ENCODE measurements at places on chromosomes 5 and 9.

DNA sequence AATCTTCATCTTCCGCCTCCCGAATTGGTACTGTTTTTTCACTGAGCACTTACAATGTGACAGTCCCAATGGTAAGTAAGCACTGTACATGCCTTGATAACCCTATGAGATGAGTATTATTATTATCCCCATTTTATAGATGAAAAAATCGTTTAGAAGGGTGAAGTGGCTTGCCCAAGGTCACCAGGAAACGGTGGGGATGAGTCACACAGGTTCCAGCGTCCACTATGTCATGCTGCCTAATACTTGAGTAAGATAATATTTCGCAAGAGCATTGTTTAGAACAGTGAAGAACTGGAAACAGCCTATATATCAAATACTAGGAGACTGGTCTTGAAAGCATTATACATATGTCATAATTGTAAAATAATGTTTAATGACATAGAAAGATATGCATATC is 12.9 kb downstream of the HAND1 start:
- peak; percentile 88 for DNase-seq

DNA sequence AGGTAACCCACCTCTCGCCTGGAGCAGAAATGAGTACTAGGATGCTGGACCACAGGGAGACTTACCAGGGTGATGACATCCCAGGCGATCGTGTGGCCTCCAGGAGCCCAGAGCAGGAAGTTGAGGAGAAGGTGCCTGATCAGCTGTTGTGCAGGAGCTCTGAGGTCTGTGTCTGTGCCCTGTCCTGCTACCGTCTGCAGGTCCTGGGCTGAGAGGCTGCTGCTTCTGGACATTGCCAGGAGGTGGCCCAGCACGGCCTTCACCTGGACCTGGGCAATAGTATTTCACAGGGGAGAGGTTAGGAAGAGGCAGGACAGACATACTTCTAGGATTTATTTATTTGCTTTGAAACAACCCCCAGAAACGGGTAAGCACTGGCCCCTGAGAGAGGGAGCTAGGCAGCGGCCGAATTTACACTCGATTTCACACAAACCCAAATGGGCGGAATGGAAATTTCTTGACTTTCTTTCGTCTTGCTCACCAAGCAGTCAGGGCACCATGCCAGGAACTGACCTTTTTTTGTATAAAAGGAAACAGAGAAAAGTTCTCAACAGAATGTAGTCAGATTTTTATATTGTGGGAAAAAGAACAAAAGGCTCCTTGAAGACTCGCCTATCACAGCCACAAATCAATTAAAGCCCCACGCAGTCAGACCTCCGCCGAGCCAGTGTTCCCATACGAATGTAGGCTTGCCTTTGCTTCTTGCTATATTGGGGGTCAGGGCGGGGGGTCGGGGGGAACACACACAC is 210.3 kb downstream of the FANCC start:
- DNase-seq: peak; percentile 81

DNA sequence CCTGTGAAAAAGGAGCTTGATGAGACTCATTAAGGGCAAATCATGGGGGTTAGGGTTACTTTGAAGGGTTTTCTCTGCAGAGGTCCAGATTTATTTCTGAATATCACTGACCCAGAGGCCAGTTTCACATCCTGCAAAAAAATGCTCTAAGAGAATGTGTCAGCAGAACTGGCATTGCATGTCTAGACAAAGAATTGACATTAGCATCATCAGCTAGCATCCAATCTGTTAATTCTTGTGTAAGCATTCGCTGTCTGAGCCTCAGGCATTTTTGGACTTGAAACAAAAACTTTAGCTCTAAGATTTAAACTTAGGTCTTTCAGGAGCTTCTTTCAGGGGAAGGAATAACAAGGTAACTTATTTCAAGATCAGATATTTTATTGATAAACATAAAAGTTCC is 187.9 kb upstream of the ELL2 start:
- DNase-seq: peak; percentile 68

- peak; percentile 69 for DNase-seq
These were observed 720 bp downstream of the TUSC1 start for GRCh38 chr9:25677301-25678146.

DNA sequence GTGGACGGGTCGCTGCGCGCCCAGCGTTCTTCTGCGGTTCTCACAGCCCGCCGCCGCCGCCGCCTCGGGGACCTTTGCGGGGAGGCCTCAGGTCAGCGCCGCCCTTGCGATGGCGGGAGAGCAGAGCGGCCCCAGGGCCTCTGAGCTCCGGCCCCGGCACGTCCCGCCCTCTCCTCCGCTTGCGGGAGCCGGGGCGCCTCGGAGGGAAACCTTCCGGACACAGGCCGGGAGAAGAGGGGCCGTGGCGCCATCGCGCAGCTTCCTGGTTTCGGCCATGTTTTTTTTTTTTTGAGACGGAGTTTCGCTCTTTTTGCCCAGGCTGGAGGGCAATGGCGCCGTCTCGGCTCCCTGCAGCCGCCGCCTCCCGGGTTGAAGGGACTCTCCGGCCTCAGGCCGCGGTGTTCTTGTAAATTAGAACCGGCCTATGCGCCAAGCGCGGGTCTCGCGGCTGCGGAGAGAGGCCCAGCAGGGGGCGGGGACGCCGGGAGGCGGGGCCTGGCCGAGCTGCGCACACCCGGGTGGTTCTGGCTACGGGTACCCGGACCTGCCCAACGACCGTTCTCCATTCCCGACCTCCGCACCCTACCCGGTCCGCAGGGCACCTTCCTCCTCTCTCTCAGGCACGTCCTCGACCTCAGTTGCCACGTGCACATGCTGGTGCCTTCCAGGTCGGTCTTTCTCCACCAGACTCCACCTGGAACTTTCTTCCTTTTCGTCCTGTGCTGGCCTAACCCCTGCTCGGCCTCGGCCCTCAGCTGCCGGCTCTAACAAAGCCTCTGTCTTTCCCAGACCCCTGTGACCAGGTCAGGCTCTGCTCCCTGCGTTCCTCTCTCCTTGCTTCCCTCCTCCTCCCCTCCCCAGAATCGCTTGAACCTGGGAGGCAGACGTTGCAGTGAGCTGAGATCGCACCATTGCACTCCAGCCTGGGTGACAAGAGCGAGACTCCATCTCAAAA is 28.8 kb upstream of the MGAT1 start:
- peak; percentile 74 for DNase-seq

- peak; percentile 67 for DNase-seq
These were observed 607.2 kb upstream of the WWC1 start for GRCh38 chr5:167684251-167684650.

- peak; percentile 20 for DNase-seq
These were observed 47.8 kb downstream of the RETREG1 start for GRCh38 chr5:16568875-16569580.

GRCh38 chr5:478369-478981 is 35.5 kb downstream of the EXOC3 start:
- DNase-seq: no peak

DNA sequence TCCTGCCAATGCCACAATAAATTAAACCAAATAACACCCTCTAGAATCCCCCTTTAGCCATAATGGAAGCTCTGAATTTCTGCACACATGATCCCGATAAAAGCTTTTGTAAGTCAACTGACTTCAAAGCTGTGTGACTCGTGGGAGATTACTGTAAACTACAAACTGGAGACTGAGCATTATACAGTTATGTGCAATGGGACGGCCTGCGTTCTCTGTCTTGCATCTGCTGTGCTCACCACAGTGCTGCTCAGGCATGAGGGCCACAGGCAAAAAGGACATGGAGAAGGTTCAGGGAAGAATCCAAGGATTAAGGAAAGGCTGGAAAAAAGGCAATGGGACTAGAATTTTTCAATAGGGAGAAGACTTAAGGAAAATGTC is 184.2 kb downstream of the FANCC start:
- no peak for DNase-seq

DNA sequence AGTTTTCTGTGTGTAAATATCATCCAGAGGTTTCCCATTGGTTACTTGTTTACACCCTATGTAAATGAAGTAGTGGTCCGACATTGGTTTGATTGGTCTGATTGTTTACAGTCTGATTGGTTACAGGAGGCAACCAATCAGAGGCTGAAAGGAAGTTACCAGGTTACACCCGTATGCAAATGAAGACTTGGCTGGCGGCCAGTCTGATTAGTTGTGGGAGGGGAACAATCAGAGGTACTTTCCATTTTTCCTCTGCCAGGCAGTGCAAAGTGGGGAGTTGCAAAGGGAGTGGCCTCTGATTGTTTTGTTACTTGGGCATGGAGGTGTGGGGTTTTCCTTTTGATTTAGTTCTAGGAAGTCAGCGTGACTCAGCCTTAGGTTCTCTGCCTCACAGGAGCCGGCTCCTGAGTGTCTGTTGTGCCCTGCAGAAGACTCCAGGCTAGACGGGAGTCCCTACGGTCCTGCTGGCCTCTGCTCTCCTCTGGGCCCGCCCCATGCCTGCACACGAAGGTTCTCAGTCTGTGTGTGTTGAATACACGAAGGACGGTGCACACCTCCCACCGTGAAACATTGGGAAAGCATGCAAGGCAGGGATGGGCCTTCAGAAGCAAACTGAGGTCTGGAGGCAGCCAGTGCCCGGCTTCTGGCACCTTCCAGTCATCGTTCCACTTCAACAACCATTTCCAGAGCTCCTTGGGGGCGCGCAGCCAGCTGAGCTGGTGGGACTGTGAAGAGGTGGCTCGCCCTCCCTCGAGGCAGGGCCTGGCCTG is 42.9 kb downstream of the OLFM1 start:
- no peak for DNase-seq

All from iris pigment epithelial cell (primary cell).